ENCODE measurements at places on chromosomes 1 and 21. TPM values are rescaled to one million over a fixed set of nuclear protein-coding genes. Genes with fewer than 3 reads are reported as not detected.

GRCh38 chr1:209686322-209686721 lies 11.1 kb downstream of the G0S2 start:
- H3K36me3 ChIP-seq, result no peaks in the 10 kb centered on the region
- H3K27ac ChIP-seq, result no peak overlapping the region

DNA sequence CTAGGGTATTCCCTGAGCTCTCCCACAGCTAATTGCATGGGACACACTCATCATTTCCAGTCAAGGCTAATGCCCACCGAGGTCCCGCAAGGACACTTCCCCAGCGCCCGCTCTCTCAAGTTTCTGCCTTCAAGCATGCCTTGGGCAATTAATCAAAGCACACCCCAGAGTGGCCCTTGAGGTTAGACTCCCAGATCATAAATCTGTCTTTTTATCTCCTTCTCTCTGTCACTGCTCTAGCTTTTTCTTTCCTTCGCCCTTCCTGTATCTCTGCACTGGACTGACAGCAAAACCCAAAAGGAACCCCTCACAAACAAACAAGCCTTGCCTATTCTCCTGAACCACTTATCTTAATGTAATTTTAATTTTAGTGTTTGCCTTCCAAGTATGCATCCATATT lies 7.9 kb upstream of the EXOSC10 start:
- DNase-seq, result no peak
- no peak overlapping the region for H3K4me3 ChIP-seq
- H3K36me3 ChIP-seq, result peaks cover 36% of the 10 kb centered on the region
- H3K4me1 ChIP-seq, result no peaks in the 10 kb centered on the region

GRCh38 chr1:98342566-98342965 lies 319.0 kb upstream of the SNX7 start:
- no peaks in the 10 kb centered on the region for H3K36me3 ChIP-seq
- no peaks in the 10 kb centered on the region for H3K4me1 ChIP-seq
- no peak overlapping the region for H3K4me3 ChIP-seq
- H3K27me3 ChIP-seq, result no peaks in the 10 kb centered on the region

DNA sequence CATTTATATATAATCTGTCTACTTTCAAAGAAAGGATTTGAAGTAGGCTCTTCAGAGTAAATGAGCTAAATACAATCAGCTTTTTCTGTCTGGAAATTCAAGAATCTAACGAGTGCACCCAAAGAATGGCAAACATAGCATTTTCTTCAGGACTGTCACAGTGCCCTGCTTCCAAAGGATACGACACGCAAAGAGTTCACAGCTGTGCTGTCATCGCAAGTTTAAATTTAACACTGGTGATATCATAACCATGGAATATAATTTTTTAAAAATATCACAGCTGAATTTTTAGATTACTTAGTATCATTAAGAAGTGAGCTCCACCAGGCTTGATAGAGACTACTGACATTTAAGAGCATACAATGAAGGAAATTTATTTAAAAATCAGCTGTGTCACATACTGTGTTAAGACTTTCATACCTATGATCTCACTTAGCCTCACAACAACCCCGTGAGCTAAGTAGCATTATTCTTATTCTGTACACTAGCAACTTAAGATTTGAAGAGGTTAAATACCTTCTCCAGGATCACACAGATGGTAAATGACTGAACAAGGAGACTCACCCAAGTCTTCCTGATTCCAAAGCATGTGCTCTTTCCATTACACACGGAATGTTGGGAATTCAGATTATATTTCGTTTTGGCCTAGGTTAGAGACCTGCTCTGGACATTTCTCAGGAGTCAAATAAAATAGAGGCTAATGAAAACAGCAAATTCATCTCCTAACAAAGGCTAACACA lies 46.2 kb upstream of the PRRX1 start:
- no peaks in the 10 kb centered on the region for H3K27me3 ChIP-seq
- no peak overlapping the region for H3K27ac ChIP-seq
- no peak for DNase-seq
- no peak overlapping the region for H3K4me3 ChIP-seq
- no peaks in the 10 kb centered on the region for H3K4me1 ChIP-seq

DNA sequence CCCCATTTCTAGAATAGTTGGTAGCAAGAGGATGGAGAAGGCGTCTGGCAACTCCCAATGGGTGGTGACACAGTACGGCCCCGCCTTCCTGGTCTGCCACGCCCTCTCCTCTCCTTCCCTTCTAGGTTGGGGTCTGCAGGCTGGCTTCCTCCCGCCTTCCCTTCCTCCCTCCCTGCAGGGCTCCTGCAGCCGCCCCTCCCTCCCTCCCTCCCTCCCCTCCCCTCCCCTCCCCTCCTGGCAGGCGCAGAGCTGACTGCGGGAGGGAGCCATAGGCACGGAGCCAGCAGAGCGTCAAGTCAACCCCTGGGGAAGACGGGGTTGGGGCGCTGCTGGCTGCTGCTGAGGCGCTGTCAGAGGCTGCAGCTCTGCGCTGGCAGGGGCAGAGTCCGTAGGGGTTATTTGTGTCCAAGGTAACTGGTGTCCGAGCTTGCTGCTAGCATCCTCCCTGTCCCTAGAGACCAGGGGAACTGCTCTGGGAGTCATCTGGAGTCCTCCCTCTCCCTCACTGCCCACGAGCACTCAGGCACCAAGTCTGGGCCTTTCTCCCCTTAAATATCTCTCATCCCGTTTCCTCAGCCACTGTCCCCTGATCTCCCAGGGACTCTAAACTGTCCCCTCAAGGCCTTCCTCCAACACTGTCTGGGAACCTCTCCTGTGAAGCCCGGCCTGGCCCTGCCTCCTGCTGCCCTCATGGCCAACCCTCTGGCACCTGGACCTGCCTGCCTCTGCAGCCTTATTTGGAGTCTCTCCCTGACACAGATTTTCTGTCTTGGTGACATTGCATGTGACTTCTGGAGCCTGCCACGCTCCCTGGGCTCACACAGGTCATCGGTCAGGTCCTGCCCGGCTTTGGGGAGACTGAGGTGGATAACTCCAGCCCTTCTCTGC lies 57.4 kb upstream of the ACOT11 start:
- H3K36me3 ChIP-seq, result no peaks in the 10 kb centered on the region
- DNase-seq, result peak; percentile 22
- peaks cover 17% of the 10 kb centered on the region for H3K4me1 ChIP-seq
- H3K27ac ChIP-seq, result no peak overlapping the region

DNA sequence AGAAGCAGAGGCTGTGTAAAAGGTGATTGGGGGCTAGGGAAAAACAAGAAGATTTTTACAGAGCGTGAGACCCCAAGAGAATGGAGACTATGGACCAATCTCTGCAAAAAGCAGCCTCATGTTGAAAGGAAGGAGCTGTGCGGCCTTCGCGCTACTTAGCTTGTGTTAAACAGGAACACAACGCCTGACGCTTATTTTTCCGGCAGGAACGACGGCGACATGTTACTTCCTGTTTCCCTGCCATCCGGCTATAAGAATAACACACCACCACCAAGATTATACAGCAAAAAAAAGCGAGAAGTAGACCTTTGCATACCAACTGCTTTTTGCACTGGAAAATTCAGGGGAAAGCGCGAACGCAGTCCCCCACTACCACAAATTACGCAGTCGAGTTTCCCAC lies 272.7 kb downstream of the FAM72C start:
- H3K36me3 ChIP-seq, result no peaks in the 10 kb centered on the region
- no peak overlapping the region for H3K4me3 ChIP-seq
- no peak overlapping the region for H3K27ac ChIP-seq

DNA sequence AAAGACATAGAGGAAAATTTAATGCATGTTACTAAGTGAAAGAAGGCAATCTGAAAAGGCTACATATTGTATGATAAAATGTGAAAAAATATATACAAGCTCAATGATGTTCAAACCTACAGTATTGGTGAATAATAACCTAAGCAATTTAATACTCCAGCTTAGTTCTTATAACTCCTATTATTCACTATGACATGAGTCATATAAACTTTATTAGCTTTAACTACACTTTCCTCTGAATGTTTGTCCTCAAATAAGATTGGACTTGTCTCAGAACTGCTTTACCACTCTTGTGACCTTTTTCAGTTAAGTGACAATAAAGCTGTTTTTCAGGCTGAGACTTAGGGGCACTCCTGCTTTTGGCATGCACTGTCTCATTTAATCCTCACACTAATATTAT lies 50.9 kb downstream of the CNST start:
- no peaks in the 10 kb centered on the region for H3K27me3 ChIP-seq
- H3K4me1 ChIP-seq, result no peaks in the 10 kb centered on the region
- H3K36me3 ChIP-seq, result peaks cover 19% of the 10 kb centered on the region
- no peak overlapping the region for H3K4me3 ChIP-seq
- no peak overlapping the region for H3K27ac ChIP-seq
- DNase-seq, result no peak

- H3K27ac ChIP-seq, result no peak within 1 kb of the TSS
- peak within 1 kb of the TSS; percentile 44 for H3K4me3 ChIP-seq
- no peaks in the 10 kb centered on the region for H3K36me3 ChIP-seq
- DNase-seq, result peak; percentile 54
- peaks cover 14% of the 10 kb centered on the region for H3K4me1 ChIP-seq
Measured at GRCh38 chr1:22143065-22144033, at the start of gene WNT4. WNT4 (minus strand) TSS chr1:22143097; CDS start chr1:22142922, 175 bp downstream.

GRCh38 chr1:48194801-48195200 lies 27.7 kb upstream of the SLC5A9 start:
- H3K27me3 ChIP-seq, result no peaks in the 10 kb centered on the region
- no peak overlapping the region for H3K4me3 ChIP-seq
- no peaks in the 10 kb centered on the region for H3K36me3 ChIP-seq
- H3K4me1 ChIP-seq, result no peaks in the 10 kb centered on the region
- DNase-seq, result no peak
- H3K27ac ChIP-seq, result no peak overlapping the region

Gene PAQR6
- 1.8 TPM for total RNA-seq

Gene UBASH3A
- total RNA-seq, result 0.15 TPM

Gene COL9A2
- 14.8 TPM for total RNA-seq

Gene ANGPTL3
- not detected for total RNA-seq

Gene GJA9
- total RNA-seq, result not detected
